ENCODE measurements at places on chromosomes 5 and 9.

DNA sequence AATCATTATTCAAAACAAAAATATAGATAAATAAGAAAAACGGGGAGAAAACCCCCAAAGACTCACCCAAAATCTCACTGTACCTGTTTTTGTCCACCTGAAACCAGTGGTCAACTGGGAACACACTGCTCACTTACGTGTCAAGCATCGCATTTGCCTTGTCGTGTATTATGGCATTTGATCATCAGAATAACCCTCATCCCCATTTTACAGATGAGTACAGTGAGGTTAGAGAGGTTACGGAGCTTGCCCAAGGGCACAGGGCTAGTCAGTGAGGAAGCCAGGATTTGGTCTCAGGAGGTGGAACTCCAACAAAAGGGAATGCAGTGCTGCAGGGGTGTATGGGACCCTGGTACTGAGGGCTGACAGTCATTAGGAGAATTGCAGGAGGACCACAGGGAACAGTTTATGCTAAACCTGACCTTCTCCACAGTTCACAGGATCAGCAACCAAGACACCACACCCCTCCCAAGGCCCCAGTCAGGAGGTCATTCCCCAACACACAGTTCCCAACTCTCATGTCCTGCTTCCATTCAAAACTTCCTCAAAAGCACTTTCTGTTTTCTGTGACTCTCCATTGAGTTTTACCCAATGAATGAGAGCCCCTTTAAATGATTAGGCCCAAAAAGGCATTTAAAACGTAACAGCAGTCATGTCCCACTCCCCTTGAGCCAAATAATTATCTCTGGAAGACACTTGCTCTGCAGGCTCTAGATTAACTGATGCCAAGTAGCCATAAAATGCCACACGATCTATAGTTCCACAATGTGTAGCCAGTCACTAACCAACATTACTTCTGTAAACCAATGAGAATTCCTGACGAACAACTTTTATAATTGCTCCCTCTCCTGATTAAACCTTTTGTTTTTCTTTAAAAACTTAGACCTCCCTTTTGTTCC is 50.8 kb downstream of the CTSL start:
- no peak for DNase-seq

DNA sequence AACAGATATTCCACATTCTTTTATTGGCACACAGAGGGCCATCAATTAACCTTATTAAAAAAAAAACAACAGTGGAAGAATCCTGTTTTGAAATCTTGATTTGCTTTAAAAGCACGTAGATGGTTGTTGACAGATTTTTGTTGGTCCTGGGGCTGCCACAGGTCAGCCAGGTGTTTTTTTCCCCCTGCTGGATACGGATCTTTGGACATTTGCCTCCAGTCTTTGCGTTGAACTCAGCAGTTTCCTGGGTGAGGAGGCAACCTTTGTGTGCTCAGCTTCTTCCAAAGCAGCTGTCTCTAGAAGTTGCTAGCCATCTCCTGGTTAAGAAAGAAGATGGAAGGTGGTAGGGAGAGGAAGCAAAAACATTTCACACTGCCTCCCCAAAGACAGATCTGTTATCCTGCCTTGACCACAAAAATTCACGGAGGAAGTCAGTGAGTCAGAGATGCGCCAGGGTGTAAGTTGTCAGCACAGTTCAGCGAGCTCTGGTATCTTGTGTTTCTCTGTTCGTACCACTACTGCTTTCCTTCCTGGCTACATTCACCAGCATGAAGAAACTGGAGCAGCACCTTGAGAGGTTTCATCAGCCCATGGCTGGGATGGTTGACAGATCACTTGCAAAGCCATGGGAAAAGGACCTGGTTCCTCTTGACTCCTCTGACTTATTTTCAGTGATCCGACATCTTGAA is 207.3 kb downstream of the ARHGAP26 start:
- peak; percentile 16 for DNase-seq

- no peak for DNase-seq
Observed at GRCh38 chr9:129419382-129419899, 201.5 kb downstream of the C9orf50 start.

DNA sequence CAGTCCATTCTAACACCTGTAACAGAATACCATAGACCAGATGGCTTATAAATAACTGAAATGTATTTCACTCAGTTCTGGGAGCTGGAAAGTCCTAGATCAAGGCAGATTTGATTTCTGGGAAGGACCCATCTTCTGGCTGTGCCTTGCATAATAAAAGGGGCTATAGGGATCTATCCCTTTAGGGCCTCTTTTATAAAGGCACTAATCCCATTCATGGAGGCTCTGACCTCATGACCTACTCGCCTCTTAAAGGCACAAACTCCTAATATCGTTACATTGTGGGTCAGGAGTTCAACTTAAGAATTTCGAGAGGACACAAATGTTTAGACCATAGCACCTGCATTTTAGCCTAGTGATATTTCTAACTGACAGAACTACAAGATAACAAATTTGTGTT is 619.0 kb downstream of the CDH18 start:
- no peak for DNase-seq

DNA sequence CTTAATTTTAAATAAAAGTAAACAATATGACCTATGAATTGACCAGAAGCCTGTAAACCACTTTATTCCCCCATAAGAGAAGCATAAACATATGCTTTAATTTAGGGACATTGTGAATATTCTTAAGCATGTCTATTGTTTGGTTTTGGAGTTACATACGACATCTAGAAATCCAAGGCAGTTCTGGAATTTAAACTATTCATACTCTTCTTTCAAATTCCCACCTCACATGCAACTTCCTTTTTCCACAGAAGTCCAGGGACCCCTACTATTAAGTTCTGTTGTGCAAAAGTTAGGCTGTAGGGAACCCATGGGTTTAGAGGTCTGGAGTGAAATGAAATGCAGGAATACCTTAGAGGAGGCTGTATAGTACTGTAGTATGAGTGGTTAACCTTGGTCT is 2.1 kb downstream of the RIC1 start:
- no peak for DNase-seq

DNA sequence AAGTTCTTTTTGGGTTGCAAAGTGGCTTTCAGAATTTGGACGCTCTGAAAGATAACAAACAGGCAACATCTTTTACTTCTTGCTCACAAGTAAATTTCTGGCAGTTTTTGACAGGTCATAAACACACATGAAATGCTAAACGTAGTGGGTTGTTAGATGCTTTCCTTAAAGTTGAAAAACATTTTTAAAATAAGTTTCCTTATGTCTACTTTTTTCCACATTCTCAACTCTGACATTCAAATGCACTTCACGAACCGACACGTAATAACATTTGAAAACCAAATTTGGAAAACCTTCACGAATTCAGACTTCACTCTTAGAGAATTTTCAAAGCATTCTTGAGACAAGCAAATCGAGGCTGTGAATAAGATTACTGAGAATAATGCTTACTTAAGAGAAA is 26.9 kb downstream of the MTX3 start:
- DNase-seq = no peak

GRCh38 chr9:114732823-114733222 is 50.8 kb upstream of the TEX48 start:
- DNase-seq = no peak

GRCh38 chr5:400282-401145 is 42.5 kb upstream of the EXOC3 start:
- no peak for DNase-seq

DNA sequence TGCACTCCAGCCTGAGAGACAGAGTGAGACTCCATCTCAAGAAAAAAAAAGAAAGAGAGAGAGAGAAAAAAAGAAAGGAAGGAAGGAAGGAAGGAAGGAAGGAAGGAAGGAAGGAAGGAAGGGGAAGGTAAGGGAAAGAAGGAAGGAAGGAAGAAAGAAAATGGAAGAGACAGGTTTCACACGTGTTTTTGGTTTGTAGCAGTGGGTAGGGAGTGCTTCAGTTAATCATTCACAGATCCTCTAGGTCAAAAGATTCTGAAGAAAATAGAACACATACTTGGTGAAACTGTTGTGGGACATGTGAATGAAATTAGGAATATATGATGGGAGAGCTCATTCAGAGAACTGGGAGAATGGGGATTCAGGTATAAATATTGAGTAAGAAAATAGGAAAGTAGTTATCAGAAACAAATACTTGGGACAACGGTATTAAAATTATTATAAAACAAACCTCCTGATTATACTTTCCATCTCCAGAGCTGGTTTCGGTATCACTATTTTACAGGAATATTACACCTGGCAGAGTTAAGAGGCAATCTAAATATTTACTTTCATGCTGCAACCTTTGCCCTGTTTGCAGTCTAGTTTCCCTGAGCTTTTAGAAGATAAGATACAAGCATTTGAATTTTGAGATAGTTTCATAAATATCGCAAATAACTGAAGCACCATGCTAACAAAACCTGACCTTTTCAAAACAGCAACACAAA is 37.2 kb downstream of the MARVELD2 start:
- no peak for DNase-seq

GRCh38 chr5:180866985-180867384 is 5.9 kb upstream of the ZFP62 start:
- no peak for DNase-seq

- DNase-seq = no peak
Observed at GRCh38 chr5:78718824-78719223, 70.3 kb upstream of the LHFPL2 start.

- DNase-seq = no peak
Observed at GRCh38 chr9:123120131-123120530, 86.7 kb downstream of the GPR21 start.

- no peak for DNase-seq
Observed at GRCh38 chr9:114174876-114175771, 19.8 kb downstream of the COL27A1 start.

GRCh38 chr5:42518595-42519221 is 95.5 kb downstream of the GHR start:
- DNase-seq = no peak

DNA sequence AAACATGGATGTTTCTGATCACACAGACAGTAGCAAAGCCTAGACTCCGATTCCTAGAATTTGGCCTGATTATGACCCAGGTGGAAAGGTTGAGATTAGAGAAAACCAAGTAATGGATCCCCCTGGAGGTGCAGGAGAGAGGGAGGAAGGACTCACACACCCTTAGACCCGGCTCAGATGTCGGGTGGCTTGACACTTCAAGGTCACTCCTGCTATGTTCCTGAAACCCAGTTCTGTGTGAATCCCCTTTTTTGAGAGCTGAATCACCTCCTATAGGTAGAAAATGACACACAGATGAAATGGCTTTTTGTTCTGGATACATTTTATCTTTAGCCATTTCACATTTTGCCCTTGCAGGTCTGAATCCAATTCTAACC is 192.8 kb downstream of the ARRDC3 start:
- no peak for DNase-seq

DNA sequence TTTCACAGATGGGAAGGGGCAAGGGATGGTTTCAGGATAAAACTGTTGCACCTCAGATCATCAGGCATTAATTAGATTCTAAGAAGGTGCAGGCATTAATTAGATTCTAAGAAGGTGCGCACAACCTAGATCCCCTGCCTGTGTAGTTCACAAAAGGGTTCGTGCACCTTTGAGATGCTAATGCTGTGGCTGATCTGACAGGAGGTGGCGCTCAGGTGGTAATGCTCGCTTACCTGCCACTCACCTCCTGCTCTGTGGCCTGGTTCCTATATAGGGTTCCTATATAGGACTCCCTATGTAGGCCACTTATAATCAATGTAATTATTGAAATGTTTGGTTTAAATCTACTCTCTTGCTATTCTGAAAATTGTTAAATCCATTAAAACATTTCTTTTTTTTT is 171.0 kb downstream of the MSX2 start:
- DNase-seq = no peak

DNA sequence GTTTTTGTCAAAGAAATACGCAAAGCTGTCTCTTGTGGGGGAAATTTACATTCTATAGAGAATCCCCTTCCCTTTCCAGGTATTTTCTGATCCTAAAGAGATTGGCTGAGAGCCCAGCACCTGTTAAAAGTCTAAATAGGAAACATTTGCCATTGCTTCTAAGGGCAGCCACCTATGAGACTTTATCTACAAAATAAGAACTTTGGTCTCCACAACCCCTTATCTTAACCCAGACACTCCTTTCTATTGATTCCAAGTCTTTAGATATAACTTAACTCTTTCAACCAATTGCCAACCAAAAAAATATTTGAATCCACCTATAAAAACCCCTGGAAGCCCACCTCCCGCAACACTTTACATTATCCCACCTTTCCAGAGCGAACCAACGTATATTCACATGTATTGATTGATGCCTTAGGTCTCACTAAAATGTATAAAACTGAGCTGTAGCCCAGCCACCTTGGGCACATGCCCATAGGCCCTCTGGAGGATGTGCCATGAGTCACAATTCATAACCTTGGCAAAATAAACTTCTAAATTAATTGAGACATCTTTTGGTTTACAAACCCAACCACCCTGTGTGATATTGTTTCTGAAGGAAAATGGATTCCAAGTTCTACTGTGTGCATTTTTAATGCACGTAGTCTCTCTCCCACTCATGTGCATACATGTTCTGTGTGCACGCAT is 211.4 kb downstream of the GAS1 start:
- DNase-seq = no peak

DNA sequence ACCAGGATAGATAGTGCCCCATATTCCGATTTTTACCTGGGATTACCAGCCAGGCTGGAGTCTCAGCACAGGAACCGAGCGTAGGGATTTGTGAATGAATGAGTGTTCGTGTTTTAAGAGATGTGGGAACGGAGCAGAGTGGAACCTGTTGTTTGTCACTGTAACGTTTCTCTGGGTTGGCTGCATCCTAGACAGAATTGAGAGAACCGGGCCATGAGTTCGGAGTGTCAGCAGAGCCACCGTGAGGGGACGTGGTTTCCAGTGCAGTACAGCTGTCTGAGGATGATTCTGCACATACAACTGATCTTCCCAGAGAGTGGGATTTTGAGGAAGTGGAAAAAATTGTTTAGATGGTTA is 1.2 kb downstream of the PDE8B start:
- no peak for DNase-seq

DNA sequence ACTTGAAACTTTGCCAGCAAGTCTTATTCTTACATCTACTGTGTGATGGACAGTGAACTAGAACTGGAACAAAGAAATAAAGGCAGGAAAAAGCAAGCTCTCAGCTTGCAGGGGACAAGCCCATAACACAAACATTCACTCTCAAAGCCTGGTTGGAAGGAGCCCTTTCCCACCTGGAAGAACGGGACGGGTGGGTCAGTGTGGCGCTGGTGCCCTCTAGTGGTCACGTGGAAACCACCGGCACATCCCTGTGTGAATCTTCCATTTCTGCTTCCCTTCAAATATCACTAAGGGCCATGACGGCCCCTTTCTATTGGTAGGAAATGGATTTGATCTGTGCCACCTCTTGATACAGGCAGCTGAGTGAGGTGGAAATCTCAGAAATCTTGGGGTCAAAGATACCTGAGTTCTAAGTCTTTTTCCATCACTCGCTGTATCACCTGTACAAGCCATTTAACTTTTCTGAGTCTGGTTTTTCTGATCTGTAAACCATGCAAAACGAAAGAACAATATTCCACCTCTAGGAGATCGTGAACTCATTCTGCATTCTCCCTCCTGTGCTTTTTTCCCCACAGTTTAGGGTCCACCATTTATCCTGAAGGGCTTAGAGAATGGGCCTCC is 211.6 kb downstream of the MSX2 start:
- peak; percentile 33 for DNase-seq

DNA sequence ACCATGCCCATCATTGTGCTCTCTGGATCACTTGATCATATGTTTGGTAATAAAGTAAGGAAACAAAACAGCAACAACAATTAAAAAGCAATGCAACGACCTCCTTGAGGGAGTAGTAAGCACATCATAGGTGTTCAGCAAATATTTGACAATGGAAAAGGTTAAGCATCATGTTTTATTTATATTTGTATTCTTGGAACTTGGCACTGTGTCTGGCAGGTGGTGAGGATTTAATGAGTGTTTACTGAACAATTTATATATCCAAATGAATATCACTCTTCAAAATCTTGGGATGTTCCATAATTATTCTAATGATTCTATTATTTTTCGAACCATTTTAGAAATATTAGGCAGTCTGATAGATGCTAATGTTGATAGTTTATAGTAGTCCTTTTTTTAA is 6.2 kb downstream of the PIP5K1B start:
- DNase-seq = no peak
